GF-D8 (cell line): ENCODE measurements at places on chromosomes 11 and 22.
A peak's percentile ranks its signal among the peaks of the same experiment; 100 is the strongest.

GRCh38 chr11:99979042-99979441 lies 708.0 kb upstream of the ARHGAP42 start:
- DNase-seq: no peak

- DNase-seq: no peak
Observed at GRCh38 chr11:59841514-59841913, 3.8 kb downstream of the CBLIF start.

- DNase-seq: no peak
Observed at GRCh38 chr11:103958475-103959215, 77.8 kb upstream of the DDI1 start.

- peak; percentile 52 for DNase-seq
Observed at GRCh38 chr22:31345331-31346254, 553 bp downstream of the PATZ1 start.

DNA sequence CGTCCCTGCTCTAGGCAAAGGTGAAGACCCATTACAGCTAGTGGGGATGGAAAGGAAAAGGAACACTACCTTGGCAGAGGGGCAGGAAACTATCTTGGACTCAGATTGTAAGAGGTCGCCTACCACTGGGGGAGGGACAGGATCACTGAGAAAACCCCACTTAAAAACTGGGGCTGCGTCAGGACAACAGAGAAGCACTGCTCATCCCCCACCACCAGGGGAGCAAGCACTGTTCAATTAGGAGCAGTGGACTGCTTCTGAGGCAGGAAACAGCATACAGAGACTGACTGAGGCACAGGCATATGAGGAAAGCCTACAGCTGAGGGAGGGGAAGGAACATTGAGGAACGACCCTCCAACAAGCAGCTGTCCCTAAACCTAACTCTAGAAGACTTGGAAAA lies 20.8 kb upstream of the DLAT start:
- no peak for DNase-seq

DNA sequence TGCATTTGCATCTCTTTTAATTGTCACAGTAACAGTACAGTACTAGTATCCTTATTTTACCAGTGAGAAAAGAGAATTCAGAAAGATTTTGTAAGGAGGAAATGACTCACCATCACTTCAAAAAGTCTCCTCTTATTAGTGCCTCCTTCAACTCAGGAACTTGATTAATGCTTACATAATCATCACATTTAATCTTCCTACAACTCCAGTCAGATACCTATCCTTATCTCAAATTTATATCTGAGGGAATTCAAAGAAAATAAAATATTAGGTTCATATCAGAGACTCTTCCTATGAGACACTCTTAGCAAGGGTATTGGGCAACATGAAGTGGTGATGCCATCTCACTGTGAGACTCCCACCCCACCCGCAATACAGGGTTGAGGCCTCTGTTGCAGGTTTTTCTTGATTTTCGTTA lies 26.1 kb upstream of the CTSC start:
- peak; percentile 55 for DNase-seq

DNA sequence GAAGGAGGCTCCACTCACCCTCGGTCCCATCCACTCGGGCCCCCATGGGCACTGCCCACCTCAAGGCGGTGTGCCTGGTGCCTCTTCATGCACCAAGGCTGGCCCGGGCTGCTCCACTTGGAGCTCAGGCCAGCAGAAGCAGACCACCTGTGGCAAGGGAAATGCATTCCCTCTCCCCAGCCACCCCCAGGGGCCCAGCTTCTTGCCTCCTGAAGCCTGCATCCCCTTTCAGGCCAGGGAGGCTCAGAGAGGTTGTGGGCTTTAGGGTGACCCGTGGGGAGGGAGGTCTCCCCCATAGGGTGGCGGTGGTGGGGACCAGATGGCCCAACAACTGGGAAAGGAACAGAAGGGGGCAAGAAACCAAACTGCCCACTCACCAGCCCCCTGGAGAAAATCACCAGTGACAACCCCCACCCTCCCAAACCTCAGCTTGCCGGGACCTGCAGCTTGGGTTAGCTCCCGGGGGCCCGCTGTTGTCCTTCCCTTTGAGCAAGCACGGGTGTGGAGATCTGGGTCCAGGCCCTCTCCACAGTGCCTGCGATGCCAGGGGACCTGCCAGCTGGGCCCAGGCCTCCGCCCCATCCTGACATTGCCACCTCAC lies 8.4 kb downstream of the CBX6 start:
- no peak for DNase-seq

- no peak for DNase-seq
Observed at GRCh38 chr11:33448461-33449130, 191.4 kb downstream of the HIPK3 start.

GRCh38 chr22:25816522-25817059 lies 74.6 kb downstream of the MYO18B start:
- DNase-seq: no peak

- no peak for DNase-seq
Observed at GRCh38 chr11:13859892-13860291, 102.6 kb upstream of the SPON1 start.

GRCh38 chr11:114295676-114296604 lies at the start of gene NNMT:
TSS of gene NNMT (plus strand) at chr11:114296399. CDS start at chr11:114296557, 158 bp downstream.
- peak; percentile 31 for DNase-seq

DNA sequence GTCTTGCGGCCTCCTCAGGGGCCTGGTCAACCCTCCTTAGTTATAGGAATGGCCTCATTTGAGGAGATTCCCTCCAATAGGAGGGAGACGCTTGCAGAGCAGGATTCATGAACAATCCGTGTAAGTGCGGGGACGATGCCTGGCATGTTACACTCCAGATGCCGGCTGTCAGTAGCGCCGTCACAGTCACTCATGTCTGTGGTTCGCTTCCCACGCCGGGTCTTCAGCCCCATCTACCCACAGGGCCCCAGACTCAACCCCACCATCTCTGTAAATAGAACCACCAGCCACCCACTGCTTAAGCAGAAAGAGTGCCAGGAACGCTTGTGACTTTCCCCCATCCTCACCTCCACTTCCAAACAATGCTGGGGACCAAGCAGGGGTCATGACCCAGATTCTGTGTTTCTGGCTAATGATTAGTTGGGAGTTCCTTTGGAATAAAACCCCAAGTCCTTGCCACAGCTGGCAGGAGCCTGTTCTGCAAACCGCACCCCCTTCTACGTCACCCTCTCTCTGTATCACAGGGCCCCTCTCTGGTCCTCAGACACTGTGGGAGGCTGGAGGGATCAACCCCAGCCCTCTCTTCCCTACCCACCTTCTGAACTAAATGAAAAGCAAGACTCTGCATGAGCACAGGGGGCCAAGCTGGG lies 38.8 kb upstream of the TOLLIP start:
- no peak for DNase-seq

- DNase-seq: no peak
Observed at GRCh38 chr11:57197762-57198161, 16.0 kb downstream of the LRRC55 start.
